Gastrocnemius medialis (tissue), 4 donors: ENCODE measurements at places on chromosomes 5 and 9. TPM values are rescaled to one million over a fixed set of nuclear protein-coding genes. Genes with fewer than 3 reads are reported as not detected.

GRCh38 chr5:97009212-97009898 lies 73.5 kb downstream of the LNPEP start:
- no peak for DNase-seq

The GALNT12 gene
- 1.3 TPM for total RNA-seq

DNA sequence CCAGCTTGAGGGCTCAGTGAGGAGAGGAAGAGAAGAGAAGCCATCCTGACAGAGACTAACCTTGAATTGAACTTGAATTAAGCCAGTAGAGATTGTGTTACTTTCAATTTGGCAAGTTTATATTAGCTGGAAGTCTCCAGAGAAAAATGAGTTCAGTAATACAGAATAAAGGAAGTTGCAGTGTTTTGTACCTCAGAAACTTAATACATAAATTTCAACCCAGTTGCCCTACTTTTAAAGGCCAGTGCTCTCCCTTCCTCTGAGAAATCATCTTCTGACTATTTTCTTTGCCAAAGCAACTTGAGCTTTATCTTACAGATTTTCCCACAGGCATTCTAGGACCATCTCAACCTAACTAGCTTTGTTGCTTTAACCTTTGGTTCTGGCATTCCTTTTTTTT lies 231.0 kb upstream of the GAS1 start:
- DNase-seq, result no peak

The BAAT gene
- not detected for total RNA-seq

The CCDC192 gene
- not detected for total RNA-seq

The BTNL8 gene
- total RNA-seq, result not detected

DNA sequence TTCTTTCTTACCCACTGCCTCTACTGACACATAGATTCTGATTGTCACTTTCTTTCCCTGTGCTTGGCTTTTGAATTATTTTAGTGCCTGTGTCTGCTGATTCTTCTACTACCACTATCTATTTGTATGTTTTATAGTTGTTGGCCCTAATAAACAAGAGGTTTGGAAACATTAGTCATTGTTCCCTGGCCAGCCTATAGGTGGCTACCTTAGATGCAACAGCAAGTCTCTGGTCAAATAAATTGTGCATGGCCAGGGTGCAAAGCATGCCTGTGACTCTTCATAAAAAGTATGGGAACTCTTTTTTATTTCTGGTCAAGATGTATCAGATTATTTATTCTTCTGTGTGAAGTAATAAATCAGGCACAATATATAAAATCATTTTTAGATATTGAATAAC lies 124.4 kb downstream of the PLK2 start:
- no peak for DNase-seq

DNA sequence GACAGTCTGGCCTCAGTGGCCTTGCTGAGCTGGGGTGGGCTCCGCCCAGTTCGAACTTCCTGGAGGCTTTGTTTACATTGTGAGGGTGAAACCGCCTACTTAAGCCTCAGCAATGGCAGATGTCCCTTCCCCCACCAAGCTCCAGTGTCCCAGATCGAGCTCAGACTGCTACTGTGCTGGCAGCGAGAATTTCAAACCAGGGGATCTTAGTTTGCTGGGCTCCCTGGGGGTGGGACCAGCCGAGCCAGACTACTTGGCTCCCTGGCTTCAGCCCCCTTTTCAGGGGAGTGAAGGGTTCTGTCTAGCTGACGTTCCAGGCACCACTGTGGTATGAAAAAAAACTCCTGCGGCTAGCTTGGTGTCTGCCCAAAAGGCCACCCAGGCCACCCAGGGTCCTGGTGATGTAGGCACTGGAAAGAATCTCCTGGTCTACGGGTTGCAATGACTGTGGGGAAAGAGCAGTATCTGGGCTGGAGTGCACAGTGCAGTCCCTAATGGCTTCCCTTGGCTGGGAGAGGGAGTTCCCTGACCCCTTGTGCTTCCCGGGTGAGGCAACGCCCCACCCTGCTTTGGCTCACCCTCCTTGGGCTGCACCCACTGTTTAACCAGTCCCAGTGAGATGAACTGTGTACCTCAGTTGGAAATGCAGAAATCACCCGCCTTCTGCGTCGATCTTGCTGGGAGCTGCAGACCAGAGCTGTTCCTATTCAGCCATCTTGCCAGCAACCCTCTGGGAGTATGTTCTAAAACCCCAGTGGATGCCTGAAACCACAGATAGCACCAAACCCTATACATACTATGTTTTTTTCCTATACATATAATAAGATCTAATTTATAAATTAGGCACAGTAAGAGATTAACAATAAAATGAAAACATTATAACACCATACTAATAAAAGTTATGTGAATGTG lies 95.5 kb downstream of the TMEM161B start:
- DNase-seq, result no peak

DNA sequence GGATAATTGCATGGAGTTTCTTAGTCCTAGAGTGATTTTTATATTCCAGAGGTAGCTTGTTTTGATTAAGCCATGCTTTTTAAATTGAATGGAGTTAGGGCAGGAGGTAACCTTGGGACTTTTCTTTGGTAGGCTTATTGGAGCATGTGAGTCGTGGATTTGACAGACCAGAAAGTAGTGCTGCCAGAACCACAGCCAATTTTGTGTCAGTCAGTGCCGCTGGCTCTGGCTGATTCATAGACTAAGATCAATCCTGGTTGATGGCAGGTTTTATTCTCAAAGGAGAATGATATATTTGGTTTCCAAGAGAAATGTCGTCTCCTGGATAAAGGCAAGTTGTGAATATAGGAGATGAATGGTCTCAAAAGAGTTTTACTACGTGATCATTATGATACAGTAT lies 20.3 kb downstream of the RAI14 start:
- no peak for DNase-seq
